SK-N-MC (cell line): ENCODE measurements at places on chromosomes 4 and X.

DNA sequence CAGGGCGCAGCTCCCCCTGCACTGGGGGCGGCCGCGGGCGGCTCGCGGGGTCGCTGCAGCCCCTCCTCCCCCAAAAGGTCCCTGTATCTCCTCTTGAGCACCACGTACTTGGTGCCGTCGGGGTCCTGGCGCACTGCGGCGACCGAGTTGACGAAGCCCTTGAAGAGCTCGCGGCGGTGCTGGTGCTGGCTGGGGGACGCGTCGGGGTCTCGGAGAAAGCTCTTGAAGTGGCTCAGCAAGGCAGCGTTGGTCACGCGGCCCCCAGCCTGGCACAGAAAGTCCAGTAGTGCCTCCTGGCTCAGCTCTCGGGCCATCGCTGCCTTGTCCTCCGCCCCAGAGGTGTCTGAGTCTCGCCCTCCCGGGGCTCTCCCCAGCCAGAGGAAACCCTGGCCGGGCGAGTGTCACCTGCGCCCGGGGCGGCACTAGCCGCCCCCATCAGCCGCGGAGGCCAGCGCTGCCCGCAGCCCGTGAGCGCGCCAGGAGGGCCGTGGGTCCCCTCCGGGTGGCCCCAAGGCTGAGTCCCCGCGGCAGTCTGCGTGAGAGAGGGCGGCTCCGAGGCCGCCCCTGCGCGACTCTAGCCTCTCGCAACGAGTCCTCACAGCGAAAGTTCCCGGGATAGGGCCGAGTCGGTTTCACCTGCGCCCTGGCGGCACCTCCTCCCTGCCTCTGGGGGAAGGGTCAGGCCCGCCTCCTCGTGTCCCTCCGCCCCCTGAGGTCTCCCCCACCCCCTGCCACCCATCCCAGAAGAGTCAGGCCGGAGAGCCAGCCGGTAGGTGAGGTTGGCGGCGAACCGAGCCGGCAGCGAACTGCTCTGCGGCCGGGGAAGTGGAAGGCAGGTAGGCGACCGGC lies at the start of gene SOWAHB:
SOWAHB (minus strand) TSS at position 609 of the 849 bp plus-strand sequence; CDS start at position 314, 295 bp downstream.
- no peak for DNase-seq

GRCh38 chr4:99624141-99624719 lies 33.4 kb downstream of the C4orf54 start:
- no peak for DNase-seq

- DNase-seq = no peak
These were observed 79.2 kb upstream of the EFHC2 start for GRCh38 chrX:44422631-44423030.

DNA sequence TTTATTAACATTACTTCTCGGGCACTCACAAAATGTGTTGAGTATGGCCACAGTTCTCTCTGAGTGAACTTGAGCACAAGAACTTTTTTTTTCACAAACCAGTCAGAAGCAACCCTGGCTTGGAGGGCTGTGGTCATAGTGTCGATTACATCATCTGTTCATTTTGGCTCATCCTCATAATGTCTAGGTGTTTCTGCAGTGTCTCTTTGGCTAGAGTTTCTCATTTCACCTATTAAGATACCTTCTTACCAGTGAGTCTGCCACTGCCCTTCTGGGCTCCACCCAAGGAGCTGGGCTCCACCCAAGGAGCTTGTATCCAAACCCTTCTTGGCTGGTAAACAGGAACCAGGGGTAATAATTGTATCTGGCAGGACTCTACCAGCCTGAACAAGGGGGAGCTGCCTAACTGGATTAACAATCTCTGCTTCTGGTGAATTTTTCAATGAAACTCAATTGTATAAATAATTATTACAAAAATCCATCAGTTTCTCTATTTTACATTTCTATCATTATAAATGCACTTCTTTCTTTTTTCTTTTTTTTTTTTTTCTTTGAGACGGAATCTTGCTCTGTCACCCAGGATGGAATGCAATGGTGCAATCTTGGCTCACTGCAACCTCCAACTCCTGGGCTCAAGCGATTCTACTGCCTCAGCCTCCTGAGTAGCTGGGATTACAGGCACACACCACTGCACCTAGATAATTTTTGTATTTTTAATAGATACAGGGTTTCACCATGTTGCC lies 667.7 kb upstream of the SLIT2 start:
- no peak for DNase-seq

DNA sequence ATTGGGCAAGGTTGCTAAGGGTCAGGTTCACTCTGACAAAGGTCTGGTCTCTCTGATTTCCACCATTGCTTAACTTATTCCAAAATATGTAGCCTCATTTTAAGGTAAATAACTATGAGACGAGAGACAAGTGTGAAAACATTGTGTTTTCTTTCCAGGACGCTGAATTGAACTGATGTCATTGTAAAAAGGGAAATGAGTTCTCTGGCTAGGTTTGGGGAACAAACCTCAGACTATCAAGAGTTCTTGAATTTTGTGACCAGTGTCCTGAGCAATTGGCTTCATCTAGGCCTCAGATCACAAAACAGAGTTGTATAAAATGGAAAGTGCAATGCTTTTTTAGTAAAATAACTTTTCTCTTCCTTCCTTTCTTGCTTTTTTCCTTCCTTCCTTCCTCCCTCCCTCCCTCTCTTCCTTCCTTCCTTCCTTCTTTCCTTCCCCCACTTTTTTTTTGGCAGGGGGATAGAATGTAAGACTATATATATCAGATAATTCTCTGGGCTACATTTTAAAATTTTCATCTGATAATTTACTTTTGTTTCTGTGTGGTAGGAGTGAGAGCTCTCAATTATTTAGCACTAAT lies 30.8 kb upstream of the CXCL8 start:
- DNase-seq = no peak

- no peak for DNase-seq
These were observed 82.5 kb downstream of the TIGD2 start for GRCh38 chr4:89193843-89194242.

- no peak for DNase-seq
These were observed 151.5 kb downstream of the VEGFC start for GRCh38 chr4:176641237-176641636.

GRCh38 chr4:104128031-104128849 lies 366.5 kb downstream of the CXXC4 start:
- DNase-seq = peak; percentile 28

GRCh38 chrX:134513091-134513490 lies 53.1 kb downstream of the HPRT1 start:
- DNase-seq = no peak

GRCh38 chr4:13367244-13367643 lies 116.9 kb downstream of the RAB28 start:
- no peak for DNase-seq

GRCh38 chrX:112761242-112762207 lies 79.1 kb downstream of the AMOT start:
- no peak for DNase-seq

DNA sequence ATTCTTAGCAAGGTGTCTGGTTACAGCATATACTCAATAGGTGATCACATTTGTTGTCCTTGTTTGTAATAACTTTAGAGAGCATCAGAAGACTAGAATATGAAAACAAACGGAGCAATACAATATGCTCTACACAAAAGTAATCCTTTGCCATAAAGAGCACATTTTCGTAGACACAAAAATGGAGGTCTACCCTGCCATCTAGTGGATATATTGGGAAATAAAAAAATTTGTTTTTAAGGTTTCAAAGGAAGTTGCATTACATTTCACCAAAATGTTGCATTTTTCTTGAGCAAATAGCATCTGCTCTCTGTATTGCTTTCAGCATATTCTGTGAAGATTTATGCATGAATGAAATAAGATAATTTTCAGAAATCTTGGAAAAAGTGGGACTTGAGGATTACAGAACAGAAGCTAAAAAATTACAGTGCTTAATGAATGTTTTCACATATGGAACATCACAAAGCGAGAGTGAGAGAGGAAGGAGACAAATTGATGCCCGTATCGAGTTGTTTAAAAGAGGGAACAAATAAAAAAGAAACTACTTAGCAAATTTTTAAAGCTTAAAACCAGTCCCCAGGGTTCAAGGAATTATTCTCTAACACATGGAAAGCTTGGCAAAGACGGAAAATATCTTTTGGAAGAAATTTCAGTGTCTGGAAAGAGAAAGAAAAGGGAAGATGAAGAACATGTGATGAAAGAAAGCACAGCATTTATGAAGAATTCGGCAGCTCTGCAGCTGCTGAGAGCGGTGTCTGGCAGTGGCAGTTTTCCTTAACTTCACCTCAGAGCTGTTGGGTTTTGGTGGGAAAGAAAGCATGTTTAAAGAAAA lies 390.1 kb downstream of the ANKRD50 start:
- DNase-seq = no peak

DNA sequence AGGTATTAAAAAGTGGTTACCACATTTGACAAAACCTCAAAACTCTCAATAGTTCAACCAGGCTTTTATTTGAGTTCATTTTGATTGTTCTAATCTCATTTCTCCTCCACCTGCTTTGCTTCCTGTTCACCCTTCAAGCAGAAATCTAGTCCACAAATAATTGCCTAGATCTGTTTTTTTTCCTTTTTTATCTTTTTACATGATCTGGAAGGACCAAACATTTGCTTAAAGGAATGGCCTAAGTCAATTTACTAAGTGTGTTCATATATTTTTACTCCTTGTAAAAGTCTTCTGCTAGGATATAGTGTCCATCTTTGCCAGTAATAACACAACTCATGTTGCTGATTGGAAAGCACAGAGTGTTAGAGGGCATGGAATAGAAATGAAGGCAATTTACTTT lies 26.2 kb upstream of the VEGFD start:
- DNase-seq = no peak

DNA sequence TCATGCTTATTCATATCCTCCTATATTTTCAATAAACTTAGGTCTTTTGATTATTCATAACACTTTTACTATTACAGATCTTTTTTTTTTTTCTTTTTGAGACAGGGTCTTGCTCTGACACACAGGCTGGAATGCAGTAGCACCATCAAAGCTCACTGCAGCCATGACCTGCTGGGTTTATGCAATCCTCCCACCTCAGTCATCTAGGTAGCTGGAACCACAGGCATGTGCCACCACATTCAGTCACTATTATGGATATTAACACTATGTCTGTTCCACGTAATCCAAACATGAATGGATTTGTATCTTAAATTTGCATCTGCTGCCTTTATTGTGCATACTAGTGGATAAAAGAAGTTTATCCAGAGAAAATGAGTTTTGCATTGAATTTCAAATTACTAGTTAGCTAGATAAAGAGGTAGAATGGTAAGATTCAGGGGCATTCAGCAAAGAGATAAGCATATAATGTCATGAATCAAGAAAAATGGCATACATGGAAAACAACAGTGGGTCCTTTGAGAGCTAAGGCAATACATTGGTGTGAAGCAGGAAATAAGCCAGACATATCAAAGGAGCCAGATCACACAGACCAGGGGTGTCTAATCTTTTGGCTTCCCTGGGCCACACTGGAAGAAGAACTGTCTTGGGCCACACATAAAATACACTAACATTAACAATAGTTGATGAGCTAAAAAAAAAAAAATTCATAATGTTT lies 13.9 kb downstream of the ANAPC10 start:
- DNase-seq = no peak

DNA sequence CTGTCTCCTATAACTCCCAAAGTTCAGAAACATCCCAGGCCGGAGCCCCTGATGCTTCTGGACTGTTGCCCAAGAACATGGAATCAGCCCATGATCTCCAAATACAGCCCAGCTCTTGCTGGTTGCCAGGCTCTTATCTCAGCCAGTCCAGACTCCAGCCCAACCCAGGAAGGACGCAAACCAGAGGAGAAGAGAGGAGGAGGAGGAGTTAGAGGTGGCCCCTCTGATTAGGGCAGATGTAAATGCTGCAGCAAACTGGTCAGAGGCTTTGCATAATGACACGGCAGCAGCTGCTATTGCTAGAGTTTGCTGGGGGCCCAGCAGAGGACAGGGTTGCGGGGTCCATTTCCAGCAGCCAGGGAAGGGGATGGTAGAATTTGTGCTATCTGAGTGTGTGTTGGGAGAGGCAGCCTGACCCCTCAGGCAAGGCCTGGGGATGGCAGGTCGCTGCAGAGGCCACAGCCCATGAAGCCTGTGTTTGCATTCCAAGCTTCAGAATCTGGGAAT lies 4.2 kb upstream of the OTUD5 start:
- no peak for DNase-seq

DNA sequence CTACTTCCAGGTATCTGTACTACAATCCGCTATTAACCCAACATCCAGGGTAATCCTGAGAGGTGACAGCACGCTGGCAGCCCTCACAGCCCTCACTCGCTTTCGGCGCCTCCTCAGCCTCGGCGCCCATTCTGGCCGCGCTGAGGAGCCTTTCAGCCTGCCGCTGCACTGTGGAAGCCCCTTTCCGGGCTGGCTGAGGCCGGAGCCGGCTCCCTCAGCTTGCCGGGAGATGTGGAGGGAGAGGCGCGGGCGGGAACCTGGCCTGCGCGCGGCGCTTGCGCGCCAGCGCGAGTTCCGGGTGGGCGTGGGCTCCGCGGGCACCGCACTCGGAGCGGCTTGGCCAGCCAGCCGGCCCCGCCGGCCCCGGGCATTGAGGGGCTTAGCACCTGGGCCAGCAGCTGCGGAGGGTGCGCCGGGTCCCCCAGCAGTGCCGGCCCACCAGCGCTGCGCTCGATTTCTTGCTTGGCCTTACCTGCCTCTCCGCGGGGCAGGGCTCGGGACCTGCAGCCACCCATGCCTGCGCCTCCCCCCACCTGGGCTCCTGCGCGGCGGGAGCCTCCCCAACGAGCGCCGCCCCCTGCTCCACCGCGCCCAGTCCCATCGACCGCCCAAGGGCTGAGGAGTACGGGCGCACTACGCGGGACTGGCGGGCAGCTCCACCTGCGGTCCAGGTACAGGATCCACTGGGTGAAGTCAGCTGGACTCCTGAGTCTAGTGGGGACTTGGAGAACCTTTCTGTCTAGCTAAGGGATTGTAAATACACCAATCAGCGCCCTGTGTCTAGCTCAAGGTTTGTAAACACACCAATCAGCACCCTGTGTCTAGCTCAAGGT lies 87.3 kb downstream of the PRSS12 start:
- no peak for DNase-seq

DNA sequence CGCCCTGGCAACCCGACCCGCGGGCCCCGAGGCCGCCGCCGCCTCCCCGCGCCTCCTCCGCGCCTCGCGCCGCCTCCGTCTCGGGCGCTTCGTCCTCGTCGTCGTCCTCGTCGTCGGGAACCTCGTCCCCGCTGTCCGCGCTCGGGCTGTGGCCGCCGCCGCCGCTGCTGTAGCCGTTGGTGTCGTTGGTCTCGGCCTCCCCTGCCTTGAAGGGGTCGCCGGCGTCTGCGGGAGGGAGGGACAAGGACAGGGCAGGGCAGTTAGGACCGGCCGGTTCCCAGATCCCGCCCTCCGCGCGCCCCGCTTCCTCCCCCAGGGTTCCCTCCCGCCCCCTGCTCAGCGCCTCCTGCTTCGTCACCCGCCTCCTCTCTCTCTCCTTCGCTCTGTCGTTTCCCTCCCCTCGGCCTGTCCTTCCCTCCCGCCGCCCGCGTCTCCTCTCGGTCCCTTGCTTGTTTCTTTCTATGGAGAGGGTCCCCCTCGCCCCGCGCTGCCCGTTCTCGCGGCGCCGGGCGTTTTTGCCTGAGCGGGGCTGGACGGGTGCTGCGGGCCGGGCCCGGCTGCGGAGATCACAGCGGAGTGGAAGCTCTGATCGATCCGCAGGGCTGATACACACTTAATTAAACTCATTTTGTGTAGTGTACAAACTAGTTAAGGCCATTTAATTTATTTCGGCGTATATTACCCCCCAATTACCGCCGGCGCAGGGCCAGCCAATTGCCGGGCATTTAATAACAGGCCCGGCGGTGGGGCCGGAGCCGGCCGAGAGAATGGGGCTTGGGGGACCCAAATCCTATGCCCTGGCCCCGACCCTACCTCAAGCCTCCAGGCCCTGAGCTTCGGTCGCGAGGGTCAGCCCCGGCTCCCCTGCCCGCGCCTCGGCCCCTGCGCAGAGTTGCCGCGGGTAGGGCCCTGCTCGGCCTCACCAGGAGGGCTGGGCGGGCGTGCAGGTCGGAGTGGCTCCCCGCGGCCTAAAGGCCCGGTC lies 2.4 kb downstream of the NKX1-1 start:
- no peak for DNase-seq
